Heart left ventricle (tissue), 16 donors: ENCODE measurements at places on chromosomes 1 and 21.

DNA sequence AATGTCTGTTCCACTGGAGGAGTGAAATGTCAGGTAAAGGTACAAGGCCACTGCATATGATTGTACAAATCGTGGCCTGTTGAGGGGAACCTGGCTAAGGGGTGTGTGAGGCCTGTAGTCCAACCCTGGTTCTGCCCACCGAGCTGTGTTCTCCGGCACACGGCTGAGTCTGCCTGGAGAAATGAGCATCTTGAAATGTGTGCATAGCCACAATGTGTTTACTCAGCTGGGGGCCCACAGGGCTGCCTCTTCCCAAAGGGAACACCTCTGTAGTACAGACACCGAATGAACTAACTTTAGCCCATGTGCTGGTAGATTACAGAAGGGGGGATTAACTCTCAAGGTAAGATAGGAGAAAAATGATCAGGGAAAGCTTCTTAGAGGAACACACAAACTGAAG lies 30.2 kb downstream of the AK4 start:
- no peak for DNase-seq

DNA sequence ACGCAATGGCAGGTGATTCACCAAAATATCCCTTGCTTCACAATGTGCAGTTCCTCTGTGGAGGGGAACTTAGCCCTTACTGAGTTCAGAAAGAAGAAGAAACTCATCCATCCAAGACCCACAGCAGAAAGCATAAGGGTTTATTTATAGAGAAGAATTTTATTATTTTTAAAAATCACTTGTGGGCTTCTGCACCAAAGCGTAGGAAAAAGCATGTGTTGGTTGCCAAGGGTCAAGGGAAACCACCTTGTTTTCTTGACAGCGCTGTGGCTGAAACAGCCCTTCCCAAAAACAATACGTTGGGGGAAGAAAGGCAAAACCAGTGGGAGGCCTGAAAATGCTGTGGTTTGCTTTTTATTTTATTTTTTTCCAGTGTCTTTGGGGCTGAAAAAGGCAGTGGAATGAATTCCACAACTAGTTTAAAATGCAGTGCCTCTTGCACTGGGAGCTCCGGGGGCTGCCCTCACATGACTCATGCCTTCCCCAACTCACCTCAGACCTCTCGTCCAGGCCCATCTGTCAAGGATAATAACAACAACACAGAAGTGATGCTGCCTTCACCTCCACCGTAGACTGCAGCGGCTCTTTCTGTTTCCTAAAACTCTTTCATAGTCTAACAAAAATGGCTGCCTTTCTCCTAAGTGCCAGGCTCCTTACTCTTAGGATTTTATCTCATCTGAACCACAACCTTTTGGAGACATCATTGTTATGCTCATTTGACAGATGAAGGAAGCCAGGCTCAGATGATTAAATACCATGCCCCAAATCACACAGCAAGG lies 224.2 kb upstream of the JUN start:
- DNase-seq: no peak

- DNase-seq: no peak
Observed at GRCh38 chr21:38181096-38181495, 75.7 kb upstream of the KCNJ15 start.

- DNase-seq: no peak
Observed at GRCh38 chr1:32426489-32427255, 32.4 kb upstream of the BSDC1 start.

DNA sequence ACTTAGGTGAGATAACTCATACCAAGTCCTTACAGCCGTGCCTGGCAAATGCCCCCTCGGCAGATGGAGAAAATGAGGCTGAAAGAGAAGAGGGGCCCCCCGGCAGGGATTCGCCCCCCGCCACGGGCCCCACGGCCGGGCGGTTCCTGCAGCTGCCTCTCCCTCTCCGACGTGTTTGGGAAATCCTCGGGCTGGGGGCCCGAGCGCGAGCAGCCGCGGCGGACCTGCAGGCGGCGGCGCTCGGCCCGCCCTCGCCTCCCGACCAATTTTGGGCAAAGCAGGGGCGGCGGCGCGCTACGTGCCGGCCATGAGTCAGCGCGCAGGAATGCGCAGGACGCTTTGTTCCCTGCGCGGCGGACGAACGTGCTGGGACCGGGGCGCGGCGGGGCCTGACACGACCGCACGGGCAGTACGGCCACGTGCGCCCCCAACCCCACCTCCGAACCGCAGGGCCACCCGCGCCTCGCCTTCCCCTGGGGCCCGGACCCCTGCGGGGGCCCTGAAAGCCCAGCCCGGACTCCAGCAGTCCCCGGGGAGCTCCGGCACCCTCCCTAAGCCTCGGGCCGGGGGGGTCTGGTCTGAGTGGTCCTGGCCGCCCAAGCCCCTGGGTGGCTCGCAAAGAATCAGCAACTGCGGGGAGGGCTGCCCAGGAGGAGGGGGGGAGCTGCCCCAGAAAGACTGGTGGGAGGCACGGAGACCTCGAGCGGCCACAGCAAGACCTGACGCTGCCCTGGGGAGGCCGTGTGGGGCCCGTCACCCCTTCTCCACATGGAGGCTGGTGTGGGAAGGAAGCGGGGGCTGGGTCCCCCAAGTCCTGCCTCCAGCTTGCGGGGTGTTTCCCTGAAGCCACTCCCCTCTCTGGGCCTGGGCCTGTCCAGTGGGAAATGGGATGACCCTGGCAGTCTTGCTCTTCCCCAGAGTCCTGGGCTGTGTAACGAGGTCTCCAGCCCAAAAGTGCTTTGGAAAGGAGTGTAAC lies 11.9 kb upstream of the EDN2 start:
- DNase-seq: peak; percentile 86

- DNase-seq: no peak
Observed at GRCh38 chr1:173818459-173818858, 6.0 kb upstream of the DARS2 start.

DNA sequence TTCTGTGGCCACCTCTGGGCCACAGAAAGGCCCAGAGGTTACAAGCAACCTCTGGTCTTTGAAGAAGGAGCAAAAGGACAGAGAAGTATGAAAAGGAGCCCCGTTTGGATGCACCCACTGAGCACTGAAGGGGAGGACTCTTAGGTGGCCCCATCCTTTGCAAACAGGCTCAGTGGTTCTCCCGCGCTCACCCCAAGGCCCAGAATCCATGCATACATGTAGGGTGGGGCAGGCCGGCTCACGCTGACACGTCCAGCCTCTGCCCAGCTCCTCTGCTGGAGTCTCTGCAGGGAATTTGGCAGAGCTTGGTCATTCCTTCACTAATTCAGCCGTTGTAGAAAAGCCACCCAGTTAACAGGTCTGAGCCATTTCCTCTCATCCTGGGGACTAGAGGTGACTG lies 61.3 kb upstream of the AJAP1 start:
- DNase-seq: no peak

DNA sequence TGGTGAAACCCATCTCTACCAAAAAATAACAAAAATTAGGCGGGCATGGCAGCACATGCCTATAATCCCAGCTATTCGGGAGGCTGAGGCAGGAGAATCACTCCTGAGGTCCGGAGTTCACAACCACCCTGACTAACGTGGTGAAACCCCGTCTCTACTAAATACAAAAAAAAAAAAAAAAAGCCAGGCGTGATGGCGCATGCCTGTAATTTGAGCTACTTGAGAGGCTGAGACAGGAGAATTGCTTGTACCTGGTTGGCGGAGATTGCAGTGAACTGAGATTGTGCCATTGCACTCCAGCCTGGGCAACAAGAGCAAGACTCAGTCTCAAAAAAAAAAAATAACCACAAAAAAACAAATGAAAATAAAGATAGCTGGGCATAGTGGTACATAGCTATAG lies 42.3 kb downstream of the CC2D1B start:
- DNase-seq: no peak

- no peak for DNase-seq
Observed at GRCh38 chr1:45009956-45010854, 919 bp downstream of the HECTD3 start.

- no peak for DNase-seq
Observed at GRCh38 chr1:90902672-90903071, 119.2 kb downstream of the ZNF644 start.

- no peak for DNase-seq
Observed at GRCh38 chr1:206442101-206442500, 28.2 kb upstream of the IKBKE start.
